Temporal lobe (tissue), 4 donors: ENCODE measurements at places on chromosomes 6 and 20. TPM values are rescaled to one million over a fixed set of nuclear protein-coding genes. Genes with fewer than 3 reads are reported as not detected.

HTR1B gene
- 2.2 TPM for total RNA-seq

MAFB gene
- total RNA-seq = 11.1 TPM

BCAS1 gene
- total RNA-seq = 3.9 TPM

PPP1R14C gene
- total RNA-seq = 48.7 TPM

ANKRD66 gene
- 0.25 TPM for total RNA-seq

MBOAT1 gene
- 5.7 TPM for total RNA-seq

SSTR4 gene
- total RNA-seq = not detected

GRM4 gene
- 3.7 TPM for total RNA-seq

TNFRSF6B gene
- 0.49 TPM for total RNA-seq

CDK5RAP1 gene
- 18.9 TPM for total RNA-seq

ACTL10 gene
- 0.74 TPM for total RNA-seq

PXMP4 gene
- 9.1 TPM for total RNA-seq

KLC4 gene
- total RNA-seq = 18.4 TPM

RBM24 gene
- total RNA-seq = 26.1 TPM

PCMTD2 gene
- total RNA-seq = 110 TPM

C2 gene
- 1.7 TPM for total RNA-seq

CALHM4 gene
- not detected for total RNA-seq

CASS4 gene
- total RNA-seq = 0.49 TPM

CFB gene
- 0.49 TPM for total RNA-seq

VGLL2 gene
- total RNA-seq = not detected

ADTRP gene
- total RNA-seq = 0.98 TPM

SDC4 gene
- total RNA-seq = 0.98 TPM

WDR46 gene
- 32.7 TPM for total RNA-seq

SDCBP2 gene
- total RNA-seq = 2.7 TPM
